ENCODE measurements at places on chromosomes 7 and 10. TPM values are rescaled to one million over a fixed set of nuclear protein-coding genes. Genes with fewer than 3 reads are reported as not detected.

The IFIT3 gene
- 10.2 TPM for total RNA-seq

- DNase-seq, result no peak
Observed at GRCh38 chr10:117993166-117993565, 53.6 kb downstream of the RAB11FIP2 start.

DNA sequence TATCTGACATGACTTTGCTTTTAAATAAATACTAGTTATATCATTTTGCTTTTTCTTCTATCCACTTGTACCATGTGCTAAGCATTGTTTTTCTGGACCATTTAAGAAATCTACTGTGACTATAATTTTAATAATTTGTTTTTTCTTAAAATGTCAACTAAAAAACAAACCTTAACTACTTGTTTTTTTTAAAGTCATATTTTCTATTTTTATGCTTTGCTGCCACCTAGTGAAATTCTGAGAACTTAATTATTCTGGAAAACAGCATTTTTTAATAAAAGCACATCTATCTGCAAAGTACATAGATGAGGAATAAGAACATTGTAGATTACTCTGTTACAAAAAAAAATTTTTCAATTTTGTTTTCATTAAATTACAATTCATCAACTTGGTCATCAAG lies 47.4 kb downstream of the ORC5 start:
- DNase-seq, result no peak

The C10orf53 gene
- total RNA-seq, result not detected

DNA sequence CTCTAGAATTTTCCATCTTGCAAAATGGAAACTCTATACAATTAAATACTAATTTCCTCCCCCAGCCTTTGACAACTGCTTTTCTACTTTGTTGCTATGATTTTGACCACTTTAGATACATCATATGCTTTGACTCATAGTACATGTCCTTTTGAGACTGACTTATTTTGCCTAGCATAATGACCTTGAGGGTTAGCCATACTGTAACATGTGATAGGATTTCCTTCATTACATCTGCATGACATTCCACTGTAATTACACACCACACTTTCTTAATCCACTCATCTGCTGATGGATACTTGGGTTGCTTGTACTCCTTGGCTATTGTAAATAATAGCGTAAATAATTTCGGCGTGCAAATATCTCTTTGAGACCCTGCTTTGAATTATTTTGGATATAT lies 127.7 kb downstream of the JAZF1 start:
- no peak for DNase-seq

DNA sequence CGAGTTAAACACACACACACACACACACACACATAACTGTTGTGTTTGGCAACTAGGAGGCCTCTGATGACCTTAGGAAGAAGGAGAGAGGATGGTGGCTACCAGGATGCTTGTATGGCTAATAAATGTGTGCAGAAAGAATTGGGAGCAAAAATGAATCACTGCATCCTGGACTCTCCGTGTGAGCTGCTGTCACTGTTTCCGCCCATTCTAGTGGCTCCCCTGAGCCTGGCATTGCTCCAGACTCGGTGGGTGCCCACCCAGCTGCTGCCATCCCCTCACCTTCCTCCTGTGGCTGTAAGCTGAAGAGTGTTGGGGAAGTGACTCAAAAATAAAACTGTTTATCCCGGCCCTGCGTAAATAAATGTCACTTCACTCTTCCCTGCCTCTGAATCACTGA lies 149.5 kb upstream of the MINDY3 start:
- no peak for DNase-seq

- no peak for DNase-seq
Observed at GRCh38 chr10:15652117-15652516, 67.6 kb downstream of the ITGA8 start.

- DNase-seq, result no peak
Observed at GRCh38 chr10:28020993-28021982, 22.4 kb upstream of the ODAD2 start.

The PRR15 gene
- total RNA-seq, result 21.9 TPM
